Activated T-helper 1 cell treated with Interleukin-2 at 50 U/mL for 16 hours (primary cell): ENCODE measurements at places on chromosomes 11 and 22.

DNA sequence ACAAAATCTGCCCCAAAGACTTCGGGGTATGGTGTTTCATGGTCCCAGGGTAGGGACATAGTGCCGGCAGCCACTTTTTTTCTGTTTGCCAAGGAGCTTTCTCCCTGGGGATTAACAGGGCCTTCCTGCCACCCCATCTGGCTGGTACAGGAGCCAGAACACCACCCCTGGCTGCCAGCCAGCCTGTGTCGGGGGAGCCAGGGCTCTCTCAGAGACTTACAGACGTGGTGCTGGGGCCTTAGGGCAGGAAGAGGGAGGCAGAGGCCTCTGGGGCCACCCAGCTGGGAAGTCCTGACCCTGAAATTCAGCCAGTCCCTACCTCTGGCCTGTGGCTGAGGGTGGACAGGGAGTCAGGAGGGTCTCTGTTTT is 52.4 kb upstream of the CDON start:
- no peak for DNase-seq

DNA sequence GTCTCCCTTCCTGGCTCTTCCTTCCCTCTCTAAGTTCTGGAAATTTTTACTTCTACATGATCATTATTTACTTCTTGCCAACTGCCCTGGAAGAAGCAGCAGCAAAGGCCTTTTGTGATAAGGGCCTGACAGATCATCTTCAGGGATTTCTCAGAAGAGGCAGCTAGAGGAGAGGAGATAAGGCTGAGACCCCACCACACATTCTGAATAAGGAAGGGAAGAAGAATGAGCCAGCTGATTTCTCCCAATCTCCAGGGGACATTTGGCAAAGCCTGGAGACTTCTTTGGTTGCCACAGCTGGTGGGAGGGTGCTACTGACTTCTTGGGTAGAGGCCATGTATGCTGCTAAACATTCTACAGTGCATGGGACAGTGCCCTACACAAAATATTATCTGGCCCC is 122.4 kb upstream of the OR9Q1 start:
- DNase-seq = no peak

DNA sequence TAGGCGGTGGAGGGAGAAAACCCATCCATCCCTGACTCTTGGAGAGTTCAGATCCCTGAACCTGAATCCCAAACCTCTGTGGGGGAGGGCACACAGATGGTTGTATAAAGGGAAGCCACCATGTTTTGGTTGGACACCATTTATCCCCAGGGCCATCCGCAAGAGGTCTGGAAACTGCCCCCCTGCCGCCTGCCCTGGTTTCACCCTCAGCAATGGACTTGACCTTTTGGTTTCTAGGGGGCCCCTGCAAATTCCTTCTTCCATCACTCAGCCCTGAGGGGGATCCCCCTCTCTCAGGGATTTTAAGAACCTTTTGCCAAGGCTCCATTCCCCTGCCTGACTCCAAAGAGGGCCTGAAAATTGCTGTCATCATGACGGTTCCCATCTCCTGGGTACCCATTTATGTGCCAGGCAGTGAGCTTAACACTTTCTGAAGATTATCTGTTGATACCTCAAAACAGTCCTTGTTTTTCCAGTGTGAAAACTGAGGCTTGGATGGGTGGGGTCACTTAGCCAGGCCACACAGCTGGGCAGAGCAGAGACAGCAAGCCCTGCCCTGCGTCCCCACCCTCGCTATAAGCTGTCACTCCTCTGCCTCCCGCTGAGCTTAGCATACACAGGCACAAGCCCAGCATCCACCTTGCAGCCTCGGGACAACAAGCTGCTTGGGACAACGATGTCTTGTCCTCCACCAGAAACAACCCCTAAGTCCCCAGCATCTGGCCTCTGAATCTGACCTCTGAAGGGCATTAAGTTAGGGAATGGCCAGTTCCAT is 33.2 kb upstream of the CRYBB3 start:
- DNase-seq = no peak

DNA sequence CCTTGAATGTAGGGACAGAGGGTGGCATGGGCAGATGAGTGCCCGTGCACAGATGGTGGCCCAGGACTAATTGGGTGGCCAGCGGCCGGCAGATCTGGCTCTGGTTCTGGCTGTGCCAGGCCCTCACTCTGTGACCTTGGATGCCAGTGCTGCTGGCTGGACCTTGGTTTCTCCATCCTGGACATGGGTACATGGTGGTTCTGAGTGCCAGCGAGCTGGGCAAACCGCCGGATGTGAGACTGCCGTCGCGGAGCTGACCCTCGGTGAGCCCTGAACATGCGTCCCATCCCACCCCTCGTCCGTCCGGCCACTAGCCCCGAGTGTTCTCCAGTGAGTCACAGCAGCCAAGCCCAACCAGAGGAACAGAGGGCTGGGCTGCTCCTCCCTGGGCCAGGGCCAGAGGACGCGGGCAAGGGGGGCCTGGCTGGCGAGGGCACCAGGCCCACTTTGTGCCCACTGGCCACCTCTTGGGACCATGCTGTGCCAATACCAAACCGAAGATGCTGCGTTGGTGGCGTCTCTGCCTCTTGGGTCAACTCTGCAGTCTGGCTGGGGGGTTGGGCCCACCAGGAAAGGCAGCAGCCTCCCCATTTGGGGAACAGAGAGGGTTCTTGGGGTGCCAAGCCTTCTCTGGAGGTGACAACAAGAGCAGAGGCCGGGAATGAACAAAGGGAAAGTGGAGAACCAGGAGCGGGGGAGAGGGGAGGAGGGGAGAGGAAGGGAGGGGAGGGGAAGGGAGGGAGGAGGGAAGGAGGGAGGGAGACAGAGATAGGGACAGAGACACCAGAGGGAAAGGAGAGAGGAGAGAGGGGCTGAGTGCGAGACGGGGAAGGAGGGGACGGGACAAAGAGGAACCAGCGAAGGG is 10.7 kb downstream of the LSP1 start:
- DNase-seq = no peak

GRCh38 chr22:27718186-27719035 is 83.1 kb downstream of the MN1 start:
- DNase-seq = no peak

- DNase-seq = no peak
Observed at GRCh38 chr11:1877211-1878136, 14.2 kb downstream of the PRR33 start.

DNA sequence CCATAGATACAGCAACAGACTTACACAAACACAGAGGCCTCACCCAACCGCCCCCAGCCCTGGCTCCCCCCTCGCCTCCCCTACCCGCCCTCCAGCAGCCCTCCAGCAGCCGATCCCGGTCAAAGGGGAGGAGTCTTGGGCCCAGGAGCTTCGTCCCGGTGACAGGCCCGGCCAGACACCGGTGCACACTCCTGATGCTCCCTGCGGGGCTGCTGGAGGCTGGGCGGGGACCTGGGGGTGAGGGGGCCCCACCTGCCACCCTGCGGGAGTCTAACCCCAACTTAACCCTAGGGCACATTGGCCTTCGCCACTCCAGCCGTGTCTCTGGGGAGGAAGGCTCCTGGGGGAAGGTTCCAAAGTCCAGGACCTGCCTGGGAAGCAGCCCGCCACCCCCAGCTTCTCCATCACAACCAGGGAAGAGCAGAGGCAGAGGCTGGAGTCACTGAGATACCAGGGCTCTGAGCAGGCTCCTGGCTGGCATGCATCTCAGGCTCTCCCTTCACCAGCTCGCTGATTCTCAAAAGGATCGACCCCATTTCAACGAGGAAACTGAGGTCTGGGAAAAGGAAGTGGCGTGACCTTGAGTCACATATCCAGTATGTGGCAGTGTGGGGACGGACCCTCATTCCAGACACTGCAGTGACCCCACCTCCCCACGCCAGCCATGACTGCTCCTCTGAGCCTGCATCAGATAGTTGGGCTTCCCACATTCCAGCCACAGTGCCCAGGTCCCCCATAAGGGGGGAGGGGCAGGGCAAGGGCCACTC is 14.4 kb downstream of the BCL9L start:
- no peak for DNase-seq

DNA sequence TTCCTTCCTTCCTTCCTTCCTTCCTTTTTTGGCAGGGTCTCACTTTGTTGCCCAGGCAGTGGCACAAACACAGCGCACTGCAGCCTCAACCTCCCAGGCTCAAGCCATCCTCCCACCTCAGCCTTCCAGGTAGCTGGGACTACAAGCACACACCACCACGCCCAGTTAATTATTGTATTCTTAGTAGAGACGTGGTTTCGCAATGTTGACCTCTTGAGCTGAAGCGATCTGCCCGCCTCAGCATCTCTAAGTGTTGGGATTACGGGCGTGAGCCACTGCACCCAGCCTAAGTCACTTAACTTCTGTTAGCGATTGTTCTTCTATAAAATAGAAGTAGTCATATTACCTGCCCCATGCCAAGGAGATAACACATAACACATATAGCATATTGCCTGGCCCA is 2.8 kb upstream of the SYTL2 start:
- no peak for DNase-seq

GRCh38 chr11:112507281-112507680 is 246.6 kb upstream of the PLET1 start:
- no peak for DNase-seq

GRCh38 chr11:122938557-122938956 is 43.1 kb downstream of the BSX start:
- no peak for DNase-seq

DNA sequence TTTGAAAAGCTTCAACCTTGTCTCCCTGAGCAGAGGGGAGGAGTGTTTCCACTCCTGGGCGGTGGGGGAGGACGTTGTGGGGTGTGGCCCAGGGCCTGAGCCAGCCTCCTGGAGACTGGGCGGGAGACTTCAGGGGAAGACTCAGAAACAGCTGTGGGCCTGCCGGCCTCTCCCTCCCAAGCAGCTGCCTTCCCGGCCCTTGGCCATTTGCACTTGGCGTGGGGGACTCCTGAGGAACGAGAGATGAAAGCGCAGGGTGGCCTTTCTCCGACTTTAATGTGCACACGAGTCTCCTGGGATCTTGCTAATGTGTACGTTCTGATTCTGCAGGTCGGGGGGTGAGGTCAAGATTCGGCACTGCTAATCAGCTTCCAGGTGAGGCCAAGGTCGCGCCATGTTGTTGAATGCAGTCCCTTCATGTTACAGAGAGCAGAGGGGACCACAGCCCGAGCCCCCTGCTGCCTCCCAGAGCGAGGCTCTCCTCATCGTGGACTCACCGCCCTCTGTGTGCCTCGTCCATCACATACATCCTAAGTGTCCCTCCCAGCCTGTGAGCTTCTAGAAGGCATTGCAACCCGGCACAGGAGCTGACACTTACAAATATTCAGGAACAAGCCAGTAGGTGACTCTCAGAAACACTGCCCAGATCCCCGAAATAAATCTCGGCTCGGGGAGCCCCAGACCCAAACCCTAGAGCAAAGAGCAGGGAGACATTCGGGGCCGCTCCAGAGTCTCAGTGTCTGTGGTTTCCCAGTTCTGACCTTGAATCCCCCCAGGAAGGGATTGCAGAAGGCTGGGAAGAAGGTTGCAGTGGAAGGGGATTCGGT is 7.7 kb downstream of the LIF start:
- DNase-seq = no peak

DNA sequence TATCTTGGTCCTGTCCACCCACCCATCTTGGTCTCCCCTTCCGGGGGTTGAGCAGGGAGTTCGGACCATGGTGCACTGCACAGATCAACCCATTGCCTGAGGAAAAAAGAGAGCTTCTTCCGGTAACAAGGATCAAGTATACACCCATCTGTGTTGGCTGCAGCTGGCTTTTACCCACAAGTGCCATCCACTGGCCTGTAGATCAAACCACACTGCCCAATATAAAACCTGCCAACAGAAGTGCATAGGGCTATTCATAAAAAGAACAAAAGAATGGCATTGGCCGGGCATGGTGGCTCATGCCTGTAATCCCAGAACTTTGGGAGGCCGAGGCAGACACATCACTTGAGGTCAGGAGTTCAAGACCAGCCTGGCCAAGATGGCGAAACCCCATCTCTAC is 94.5 kb downstream of the ZC3H12C start:
- DNase-seq = no peak

DNA sequence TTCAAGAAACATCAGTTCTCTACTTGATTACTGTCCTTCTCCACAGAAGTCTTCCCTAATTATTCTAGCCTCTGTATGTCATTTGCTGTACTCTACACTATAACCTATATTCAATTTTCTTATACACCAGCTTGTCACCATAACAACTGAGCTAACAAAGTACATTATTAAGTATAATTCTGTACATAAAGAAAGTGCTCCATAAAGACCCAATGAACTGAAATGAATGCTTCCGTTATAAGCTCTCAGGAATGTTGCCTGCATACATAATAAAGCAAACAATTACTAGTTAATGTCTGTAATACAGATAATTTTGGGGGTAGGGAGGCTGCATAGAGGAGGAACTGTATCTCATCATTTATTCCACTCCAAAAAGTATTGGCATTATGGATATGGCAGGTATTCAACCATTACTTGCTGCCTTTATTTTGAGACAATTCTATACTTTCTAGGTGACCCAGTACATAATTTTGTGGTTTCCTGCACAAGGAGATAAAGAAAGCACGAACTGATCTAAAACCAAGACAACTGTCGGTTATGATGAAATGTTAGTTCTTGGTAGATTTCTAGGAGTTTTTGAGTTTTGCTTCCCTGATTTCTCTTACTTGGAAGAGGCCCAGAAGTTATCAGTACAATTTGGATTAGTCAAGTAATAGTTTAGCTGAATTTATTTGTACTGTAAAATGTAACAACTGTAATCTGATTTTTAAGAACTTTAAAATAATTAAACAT is 202.5 kb downstream of the SBF2 start:
- no peak for DNase-seq

GRCh38 chr11:62392506-62392905 is 26.3 kb upstream of the SCGB1A1 start:
- DNase-seq = no peak

GRCh38 chr11:21564095-21564494 is 628.8 kb upstream of the ANO5 start:
- DNase-seq = no peak

DNA sequence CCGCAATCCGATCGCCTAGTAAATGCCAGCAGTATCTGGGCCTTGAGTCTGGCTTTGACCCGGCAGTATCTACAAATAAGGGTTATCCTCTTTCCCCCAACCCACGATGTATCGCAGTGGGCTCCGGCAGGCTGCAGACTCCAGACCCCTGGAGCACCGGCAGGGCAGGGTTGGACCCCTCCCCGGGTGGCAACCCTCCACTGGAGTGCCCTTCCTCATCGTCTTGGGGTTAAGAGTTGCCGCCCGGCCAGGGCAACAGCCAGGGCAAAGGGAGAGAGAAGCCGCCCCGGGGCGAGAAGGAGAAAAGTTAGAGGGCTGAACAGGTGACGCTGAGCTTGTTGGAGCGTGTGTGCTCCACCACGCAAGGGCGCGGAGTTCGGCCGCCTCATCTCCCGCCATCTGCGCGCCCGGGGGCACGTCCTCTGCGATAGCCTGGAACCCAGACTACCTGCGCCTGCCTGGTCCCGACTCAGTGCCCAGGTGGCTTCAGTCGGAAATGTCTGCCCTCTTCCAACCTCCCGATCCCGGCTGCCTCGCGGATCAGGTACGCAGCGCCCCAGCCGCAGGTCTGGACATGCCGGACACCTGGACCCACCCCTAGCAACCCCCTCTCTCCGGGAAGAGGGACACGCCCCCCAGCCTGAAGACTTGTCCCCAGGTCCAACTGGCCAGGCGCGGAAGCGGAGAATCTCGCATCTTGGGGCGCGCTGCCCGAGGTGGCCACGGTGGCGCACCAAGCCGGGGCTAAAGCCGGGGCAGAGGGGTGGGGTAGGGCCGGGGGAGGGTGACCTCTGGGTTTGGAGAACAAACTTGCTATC is 1.2 kb downstream of the DSCAML1 start:
- DNase-seq = no peak
